ENCODE measurements at places on chromosomes 2 and 18.
A peak's percentile ranks its signal among the peaks of the same experiment; 100 is the strongest.

DNA sequence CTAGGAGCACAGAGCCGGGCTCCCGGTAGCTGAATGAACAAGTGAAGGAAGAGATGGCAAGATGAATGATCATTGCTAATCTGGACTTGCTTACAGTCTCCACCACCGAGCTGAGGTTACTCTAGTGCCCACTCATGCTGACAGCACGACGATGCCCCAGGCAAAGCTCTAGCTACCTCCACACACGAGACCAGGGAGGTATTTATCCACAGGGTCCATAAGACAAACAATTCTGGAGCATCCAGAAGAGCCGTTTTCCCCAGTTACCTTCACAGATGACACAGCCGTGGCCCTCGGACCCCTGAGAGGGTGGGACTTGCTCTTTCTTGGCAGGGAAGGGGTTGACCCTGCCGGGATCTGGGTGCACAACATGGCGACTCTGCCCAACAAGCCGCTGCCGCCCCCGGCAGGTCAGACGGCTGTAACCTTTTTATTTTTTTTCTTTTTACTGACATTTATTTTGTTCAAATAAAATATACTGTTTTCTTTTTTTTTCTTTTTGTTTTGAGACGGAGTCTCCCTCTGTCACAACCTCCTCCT, 120.3 kb downstream of the PXDN start:
- no peak for DNase-seq

DNA sequence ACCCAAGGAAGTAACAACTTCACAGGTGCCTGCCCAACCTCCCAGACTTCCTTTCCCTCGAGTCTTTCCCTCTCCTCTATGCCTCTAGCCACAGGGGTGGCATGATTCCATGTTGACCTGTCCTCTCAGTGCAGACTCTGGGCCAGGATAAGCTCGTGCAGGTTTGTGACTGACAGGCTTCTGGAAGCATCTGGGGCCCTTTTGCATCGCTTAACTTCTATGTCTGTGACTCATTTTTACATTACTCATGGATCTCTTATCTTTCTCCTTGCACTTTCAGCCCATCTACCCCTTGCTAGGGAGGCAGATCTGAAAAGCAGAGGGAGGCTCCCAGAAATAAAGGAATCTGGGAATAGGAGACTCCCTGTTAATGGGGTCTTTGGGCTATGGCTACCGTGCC, 98.5 kb upstream of the RIOK3 start:
- DNase-seq, result no peak

GRCh38 chr2:48207201-48207641, 300.9 kb upstream of the FBXO11 start:
- no peak for DNase-seq

GRCh38 chr2:152099367-152100050, 665 bp upstream of the CACNB4 start:
- DNase-seq, result no peak

DNA sequence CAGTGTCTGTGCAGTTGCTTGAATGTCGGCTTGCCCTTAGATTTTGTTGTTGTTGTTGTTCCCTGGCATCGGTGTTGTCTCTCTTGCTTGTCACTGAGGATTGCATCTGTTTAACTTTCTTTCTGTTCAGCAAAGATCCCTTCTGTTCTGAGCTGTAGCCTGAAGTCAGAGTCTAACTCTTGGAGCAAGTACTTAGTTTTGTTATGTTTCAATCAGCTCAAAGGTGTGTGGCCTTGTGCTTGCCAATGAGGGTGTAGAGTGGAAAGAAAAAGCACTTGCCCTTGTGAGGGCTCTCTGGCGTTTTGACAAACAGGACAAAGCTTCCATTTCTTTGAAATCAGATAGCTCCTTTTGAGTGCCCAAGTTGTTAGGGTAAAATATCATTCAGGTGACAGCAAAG, 757.1 kb upstream of the CDH7 start:
- DNase-seq, result no peak

DNA sequence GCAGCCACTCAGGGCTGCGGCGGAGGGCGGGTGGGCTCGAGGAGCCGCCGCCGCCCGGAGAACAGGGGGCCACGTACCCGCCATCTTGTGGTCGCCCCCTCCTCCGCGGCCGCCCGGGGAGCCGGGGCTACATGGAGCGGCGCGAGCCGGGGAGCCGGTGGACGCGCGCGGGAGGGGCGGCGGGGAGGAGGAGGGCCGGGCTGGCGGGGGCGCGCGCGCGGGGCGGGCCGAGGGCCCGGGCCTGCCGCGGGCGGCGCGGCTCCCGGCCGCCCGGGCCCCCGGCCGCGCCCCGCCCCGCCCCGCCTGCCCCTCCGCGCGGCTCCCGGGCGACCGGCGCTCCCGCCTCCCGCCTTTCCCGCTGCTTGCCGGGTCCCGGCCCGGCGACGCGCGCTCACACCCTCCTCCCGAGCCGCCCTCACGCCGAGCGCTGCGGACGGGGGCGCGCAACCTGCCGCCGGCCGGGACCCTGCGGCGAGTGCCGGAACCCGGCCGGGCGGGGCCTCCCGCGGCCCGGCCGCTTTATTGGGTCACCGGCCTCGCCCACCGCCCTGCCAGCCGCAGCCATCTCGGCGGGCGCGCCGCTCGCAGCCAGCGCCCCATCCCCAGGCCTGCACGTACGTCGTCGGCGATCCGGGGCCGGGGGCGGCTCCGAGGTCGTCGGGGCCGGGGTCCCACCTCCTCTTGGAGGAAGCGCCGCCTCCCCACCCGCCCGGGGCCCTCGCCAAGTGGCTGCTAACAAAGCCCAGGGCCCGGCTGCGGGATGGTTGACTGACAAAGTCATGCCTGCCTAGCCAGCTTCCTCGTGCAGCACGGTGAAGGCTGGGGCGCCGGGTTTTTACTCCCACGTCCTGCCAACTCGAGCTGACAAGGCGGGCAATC, at the start of gene PPP4R1:
Gene PPP4R1 (minus strand): TSS at position 159 of the 879 bp plus-strand sequence. CDS start 75 bp downstream, at position 84.
- DNase-seq, result peak; percentile 46

GRCh38 chr18:13266218-13267100, 47.9 kb downstream of the LDLRAD4 start:
- DNase-seq, result no peak

- no peak for DNase-seq
Measured at GRCh38 chr2:12618576-12618975, 98.2 kb upstream of the TRIB2 start.

GRCh38 chr18:61992923-61993322, 100.1 kb upstream of the RNF152 start:
- no peak for DNase-seq

- DNase-seq, result no peak
Measured at GRCh38 chr2:143603035-143603655, 473.9 kb downstream of the ARHGAP15 start.

- DNase-seq, result no peak
Measured at GRCh38 chr2:156191527-156191926, 141.0 kb downstream of the NR4A2 start.

- DNase-seq, result no peak
Measured at GRCh38 chr18:47250391-47251046, 941 bp downstream of the SKOR2 start.

DNA sequence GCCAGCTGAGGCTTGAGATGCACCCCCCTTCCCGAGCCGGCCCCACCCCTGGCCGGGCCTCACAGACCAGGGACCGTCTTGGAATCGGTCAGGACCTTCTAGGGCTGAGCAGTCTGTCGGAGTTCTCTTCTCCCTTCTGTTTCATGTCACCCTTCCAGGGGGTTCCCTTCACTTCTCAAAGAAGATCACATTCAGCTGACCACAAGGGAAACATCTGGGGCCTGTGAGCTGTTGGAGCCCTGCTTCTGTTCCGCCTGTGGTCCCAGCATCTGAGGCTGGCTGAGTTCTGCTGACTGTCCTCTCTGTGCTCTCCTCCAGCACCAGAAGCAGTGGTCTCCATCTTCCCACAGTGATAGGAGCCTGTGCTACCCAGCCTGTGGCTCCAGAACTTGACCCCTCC, 106.5 kb downstream of the SEPTIN10 start:
- no peak for DNase-seq

Measured in stimulated activated CD4-positive, alpha-beta T cell treated with anti-CD3 and anti-CD28 coated beads, Interleukin-1b, Interleukin-23, amount 100 ng/mL, for 1 hour (primary cell).